ENCODE measurements at places on chromosomes 16 and 17.
A peak's percentile ranks its signal among the peaks of the same experiment; 100 is the strongest.

DNA sequence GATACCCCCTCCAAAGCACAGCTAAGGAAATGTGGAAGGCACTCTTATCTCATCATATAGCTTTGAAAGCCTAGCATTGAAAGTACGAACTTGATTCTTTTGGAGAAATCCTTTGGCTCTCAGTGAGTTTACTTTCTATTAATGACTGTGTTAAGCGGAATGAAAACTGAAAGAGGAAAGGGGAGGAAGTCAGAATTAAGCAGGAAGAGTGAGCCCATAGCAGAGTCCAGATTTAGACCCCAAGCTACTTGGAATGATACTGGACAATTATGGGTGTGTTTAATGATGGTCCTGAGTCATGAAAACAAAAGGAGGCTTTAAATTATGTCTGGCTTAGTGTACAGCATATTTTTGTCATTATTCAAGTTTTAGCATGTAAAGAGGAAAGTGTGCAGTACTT lies 42.2 kb downstream of the TENT4B start:
- peak; percentile 49 for DNase-seq

DNA sequence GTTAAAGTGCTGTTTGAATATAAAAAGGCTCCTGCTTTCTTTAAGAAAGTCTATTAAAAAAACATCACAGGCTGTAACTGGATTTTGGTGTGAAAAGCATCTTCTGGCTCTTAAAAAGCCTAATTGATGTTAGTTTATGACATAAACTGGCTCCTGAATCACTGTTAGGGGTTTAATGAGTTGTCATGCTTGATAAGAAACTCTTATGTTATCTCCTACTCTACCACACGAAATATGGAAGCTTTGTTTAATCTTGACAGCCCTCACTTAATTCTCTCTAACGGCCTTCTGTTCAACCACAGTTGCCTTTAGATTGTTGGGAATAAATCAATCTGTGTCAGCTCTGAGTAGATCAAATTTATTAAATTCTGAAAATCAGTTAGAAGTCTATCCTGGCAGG lies 51.5 kb downstream of the CPPED1 start:
- DNase-seq: no peak

- DNase-seq: peak; percentile 43
Observed at GRCh38 chr17:3964203-3965117, at the start of gene ATP2A3. TSS of gene ATP2A3 (minus strand) at chr17:3964437. CDS start at chr17:3964291, 146 bp downstream.

- no peak for DNase-seq
Observed at GRCh38 chr16:57505169-57505568, 18.9 kb upstream of the DOK4 start.

- DNase-seq: peak; percentile 93
Observed at GRCh38 chr16:58487566-58488351, 12.2 kb upstream of the NDRG4 start.

- no peak for DNase-seq
Observed at GRCh38 chr16:66878067-66878466, 2.2 kb upstream of the PDP2 start.

DNA sequence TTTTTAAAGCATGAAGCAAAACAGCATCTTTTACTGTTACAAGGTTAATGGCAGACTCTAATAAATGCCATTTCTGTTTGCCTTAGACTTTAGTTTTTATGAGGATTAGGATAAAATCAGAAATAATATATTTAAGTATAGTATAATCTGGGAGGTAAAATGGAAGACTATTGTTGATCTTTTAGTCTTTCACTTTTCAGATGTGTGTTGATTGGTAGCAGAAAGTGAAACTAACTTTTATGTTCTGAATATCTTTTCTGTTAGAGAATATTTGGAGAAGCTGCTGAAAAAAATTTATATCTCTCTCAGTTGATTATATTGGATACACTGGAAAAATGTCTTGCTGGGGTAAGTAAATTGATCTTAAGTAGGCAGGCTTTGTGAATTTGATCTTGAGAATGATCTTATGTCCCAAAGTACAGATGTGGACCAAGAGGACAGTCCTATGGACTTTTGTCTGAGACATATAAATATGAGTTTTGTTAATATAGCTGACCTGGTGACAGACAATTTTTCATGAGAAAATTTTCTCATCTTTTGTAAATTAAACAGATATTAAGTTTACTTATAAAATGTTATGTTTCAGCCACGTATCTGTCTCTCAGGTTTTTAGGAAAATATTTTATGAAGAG lies 64.1 kb downstream of the NF1 start:
- DNase-seq: peak; percentile 46

GRCh38 chr17:82449131-82449882 lies 1.2 kb downstream of the CYBC1 start:
- no peak for DNase-seq

GRCh38 chr17:57628421-57628820 lies 116.7 kb downstream of the CCDC182 start:
- no peak for DNase-seq

DNA sequence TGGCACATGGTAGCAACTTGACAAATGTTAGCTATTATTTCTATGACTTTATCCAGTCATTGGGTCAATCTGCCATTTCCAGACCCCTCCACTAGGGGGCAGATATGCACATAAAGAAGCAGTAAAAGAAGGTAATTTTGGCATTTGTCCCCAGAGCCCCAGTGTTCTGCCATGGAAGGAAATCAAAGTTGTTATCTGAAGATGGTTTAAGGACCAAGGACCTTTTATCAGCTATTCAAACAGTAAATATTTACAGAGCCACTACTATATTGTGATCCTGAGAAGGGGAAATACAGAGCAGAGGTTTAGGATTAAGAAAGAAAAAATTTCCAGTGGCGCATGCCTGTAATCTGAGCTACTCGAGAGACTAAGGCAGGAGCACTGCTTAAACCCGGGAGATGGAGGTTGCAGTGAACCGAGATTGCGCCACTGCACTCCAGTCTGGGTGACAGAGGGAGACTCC lies 20.0 kb downstream of the TRAF4 start:
- DNase-seq: peak; percentile 94

GRCh38 chr16:71441348-71442050 lies 355 bp downstream of the TLE7 start:
- no peak for DNase-seq

DNA sequence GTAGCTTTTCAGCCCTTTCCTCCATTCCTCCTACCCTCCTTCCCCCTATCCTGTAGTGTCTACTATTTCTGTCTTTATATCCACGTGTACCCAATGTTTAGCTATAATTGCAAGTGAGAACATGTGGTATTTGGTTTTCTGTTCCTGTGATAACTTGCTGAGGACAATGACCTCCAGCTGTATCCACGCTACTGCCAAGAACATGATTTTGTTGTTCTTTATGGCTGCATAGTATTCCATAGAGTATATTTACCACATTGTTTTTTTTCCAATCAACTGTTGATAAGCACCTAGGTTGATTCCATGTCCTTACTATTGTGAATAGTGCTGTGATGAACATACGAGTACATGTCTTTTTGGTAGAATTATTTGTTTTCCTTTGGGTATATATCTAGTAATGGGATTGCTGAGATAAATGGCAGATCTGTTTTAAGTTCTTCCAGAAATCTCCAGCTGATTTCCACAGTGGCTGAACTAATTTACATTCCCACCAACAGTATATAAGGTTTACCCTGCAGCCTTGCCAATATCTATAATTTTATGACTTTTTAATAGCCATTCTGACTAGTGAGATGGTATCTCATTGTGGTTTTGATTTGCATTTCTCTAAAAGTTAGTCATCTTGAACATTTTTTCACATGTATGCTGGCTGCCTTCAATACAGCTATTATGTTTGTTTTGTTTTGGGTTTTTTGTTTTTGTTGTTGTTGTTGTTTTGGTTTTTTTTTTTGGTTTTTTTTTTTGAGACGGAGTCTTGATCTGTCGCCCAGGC lies 10.9 kb upstream of the COPRS start:
- peak; percentile 9 for DNase-seq

DNA sequence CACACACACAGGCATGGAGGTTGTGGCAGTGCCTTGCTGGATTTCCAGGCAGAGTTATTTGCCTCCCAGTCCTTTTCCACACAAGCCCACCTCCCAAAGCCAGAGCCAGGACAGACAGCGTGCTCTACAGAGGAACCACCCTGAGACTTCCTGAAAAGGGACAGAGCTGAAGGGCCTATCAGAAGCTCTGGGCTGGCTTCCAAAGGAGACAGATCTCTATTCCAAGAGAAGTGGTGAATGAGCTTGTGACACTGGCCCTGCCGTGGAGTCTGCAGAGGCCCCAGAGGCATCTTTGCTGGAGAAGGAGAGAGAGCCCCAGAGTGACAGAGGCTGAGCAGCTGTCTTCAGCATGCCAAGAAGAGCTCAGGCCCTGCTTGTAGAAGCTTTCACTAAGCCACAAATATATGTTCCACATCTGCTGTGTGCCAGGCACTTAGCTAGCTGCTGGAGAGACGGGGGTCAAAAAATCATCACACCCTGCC lies 8.3 kb upstream of the LPCAT2 start:
- DNase-seq: peak; percentile 70

GRCh38 chr17:34578016-34578415 lies 1.4 kb upstream of the TMEM132E start:
- DNase-seq: no peak

- peak; percentile 91 for DNase-seq
Observed at GRCh38 chr16:70653809-70654771, 7.7 kb downstream of the IL34 start.

- no peak for DNase-seq
Observed at GRCh38 chr17:58235821-58236220, 2.6 kb upstream of the LPO start.

DNA sequence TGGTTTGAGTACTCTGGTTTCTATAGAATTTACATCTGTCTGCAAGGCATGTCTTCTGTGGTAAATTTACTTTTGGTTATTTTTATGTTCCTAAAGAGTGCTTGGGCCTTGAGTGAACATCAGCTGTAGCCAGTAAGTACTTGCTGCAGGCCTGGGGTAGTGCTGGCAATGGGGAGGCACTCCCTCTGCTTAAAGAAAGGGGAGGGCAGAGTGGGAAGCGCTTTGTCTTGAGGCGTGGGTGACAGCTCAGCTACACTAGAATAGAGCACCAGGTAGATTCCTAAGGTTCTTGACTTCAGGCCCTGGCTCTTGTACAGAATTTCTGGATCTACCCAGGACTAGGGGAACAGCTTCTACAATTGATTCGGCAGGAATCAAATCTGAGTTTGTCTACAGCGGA lies 50.6 kb downstream of the MPHOSPH6 start:
- no peak for DNase-seq

DNA sequence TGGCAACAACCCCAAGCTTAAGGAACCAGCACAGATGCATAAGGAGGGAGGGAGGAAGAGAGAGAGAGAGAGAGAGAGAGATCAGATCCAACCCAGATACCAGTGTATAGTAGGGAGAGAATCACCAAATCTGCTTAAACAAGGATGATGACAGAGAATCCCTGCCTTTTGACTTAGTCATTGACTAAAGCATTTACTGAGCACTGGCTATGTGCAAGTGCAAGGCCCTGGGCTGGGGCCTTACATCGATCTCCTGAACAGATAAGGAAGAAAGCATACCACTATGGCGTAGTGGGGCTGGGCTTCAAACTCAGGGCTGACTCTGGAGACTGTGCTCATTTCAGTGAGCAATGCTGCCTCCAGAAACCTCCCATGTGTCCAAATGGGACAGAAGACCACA lies 15.8 kb downstream of the TSNAXIP1 start:
- peak; percentile 36 for DNase-seq

- no peak for DNase-seq
Observed at GRCh38 chr17:58412961-58413586, 4.3 kb downstream of the RNF43 start.

DNA sequence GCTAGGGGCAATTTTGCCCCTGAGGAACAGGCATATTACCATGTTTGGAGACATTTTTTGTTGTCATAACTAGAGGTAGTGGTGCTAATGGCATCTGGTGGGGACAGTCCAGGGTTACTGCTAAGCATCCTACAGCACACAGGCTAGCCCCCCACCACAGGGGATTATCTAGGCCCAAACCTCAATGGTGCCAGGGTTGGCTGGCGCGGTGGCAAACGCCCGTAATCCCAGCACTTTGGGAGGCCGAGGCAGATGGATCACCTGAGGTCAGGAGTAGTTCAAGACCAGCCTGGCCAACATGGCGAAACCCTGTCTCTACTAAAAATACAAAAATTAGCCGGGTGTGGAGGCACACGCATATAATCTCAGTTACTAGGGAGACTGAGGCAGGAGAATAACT lies 15.2 kb downstream of the C1QTNF1 start:
- DNase-seq: no peak
